ENCODE measurements at places on chromosomes 7 and 10.

DNA sequence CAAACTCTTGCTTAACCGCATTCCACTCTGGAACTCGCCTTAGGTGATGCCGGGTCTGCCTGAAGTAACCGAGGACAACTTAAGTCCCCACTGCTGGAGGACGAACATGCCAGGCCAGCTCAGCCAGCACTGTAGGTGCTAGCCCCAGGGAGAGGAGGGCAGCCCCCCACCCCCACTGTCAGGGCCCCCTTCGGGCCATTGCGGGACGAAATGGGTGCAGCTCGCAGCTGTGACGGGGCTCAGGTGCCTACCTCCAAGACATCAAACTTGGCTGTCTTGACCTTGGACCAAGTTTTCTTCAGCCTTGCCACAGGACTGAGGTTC lies 60.4 kb downstream of the CSGALNACT2 start:
- no peak for DNase-seq

- no peak for DNase-seq
Observed at GRCh38 chr10:17001961-17002749, 127.5 kb downstream of the CUBN start.

DNA sequence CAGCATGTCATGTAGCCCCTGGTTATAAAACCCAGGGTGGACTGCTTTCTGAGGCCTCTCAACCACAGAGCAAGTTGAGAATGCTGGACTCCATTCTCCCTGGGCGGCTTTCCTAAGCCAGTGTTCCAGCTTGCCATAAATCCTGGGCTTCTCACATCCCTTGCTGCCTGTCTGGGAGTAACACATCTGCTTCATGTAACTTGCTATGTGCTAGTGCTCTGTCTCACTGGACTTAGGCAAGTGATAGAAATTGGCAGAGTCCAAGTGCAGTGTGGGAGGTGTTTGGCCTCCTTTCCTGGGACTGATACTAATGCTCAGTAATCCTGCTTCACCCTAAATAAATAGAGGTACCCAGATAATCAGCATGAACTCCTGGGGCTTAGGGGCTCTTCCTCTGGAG lies 277.1 kb upstream of the POM121L12 start:
- DNase-seq = no peak

DNA sequence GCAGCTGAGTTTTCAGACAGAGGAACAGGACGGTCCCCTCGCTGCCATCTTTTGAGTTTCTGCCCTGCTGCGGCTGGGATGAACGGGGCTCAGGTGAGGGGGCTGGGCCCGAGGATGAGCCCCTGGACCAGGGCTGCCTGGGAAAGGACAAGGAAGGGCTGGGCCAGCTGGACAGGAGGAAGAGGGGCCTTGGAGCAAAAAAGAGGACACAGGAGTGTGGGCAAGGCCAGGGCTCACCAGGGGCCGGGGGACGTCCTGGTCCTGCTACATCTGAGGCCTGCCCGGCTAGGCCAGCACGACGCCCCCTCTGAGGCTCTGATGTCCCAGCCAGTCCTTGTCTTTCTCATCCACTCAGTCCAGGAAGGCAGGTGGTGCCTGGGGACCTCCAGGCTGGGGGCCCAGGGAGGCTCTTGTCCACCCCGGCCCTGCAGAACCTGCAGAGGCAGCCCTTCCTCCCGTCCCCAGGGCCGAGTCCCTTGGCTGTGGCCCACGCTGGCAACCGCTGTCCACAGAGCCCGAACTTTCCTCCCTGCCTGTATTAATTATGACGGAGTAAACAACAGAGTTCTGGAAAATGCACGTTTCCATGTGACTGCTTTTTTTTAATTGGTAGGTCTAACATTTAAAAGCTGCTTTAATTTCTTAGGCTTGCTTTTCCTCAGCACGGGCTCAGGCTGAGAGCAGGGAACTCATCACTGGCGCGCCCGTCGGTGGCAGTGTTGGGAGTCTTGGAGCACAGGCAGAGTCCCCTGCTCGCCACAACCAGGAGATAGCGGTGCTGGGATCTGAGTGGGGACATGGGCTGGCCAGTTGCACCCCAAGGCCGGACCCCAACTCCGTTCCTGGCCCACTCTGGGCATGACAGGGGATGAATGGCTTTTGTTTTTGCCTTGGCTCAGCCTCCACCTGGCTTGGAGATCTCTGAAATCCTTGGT lies 187.7 kb downstream of the ELFN1 start:
- no peak for DNase-seq

DNA sequence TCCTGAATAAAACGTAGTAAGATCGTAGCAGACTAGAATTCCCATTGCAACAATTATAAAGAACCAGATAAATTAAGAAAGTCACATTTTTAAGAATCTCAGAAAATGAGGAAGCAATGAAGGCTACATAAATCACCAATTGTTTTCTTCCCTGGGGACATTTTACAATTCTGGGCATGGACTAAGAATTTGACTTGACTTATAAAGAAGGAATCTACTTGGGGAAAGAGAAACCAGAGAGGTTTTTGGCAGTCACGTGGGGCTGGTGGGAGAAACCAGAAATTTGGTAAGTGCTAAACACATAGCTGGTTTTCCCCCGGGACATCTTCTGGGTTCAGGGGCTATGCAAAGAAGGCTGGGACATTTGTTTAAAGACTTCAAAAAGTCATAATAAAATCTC lies 109.8 kb upstream of the IL6 start:
- DNase-seq = no peak

DNA sequence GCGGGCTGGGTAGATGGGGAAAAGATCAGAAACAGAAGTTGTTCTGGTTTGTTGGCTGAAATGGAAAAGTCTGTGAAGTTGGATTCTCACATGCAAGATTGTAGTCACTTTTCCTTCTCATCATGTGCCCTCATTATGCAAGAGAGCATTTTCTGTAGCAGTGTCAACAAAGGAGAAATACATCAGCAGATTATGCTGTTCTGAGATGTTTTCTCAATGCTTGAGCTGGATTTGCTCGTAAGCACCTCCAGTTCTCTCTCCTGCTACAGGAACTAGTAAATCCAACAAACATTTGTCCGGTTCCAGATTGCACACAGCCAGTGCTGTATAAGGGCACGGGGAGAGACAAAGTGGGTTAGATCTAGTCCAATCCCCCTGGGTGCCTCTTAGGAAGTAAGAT lies 90.0 kb downstream of the GATA3 start:
- no peak for DNase-seq

GRCh38 chr10:19977097-19977521 lies 160.9 kb downstream of the PLXDC2 start:
- no peak for DNase-seq

DNA sequence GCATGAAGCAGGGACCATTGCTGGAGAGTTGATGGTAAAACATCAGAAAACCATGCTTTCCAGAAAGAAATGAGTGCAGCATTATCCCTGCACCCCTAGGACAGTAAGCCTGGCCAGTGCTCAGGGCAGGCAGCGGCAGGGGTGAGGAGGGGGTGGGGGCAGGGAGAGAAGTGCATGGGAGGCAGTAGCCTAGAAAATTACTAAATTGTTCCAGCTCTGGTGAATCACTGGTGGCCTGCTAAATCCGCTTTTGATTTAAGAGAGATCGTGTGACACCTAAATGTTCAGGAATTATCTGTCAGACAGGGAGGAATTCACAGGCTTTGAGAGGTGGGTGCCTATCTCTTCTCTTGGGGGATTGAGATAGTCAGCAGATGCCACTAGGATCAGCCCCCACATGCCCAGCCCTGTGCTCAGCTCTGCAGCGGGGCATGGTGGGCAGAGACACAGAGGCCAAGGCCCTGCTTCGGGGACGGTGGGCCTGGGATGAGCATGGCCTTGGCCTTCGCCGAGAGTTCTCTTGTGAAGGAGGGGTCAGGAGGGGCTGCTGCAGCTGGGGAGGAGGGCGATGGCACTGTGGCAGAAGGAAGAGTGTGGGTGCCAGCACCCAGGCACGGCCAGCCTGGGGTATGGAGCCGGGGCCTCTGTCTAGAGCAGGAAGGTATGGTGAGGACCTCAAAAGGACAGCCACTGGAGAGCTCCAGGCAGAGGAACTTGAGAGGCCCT lies 5.0 kb upstream of the AQP1 start:
- no peak for DNase-seq

- no peak for DNase-seq
Observed at GRCh38 chr7:95593343-95593742, 3.0 kb downstream of the PDK4 start.

DNA sequence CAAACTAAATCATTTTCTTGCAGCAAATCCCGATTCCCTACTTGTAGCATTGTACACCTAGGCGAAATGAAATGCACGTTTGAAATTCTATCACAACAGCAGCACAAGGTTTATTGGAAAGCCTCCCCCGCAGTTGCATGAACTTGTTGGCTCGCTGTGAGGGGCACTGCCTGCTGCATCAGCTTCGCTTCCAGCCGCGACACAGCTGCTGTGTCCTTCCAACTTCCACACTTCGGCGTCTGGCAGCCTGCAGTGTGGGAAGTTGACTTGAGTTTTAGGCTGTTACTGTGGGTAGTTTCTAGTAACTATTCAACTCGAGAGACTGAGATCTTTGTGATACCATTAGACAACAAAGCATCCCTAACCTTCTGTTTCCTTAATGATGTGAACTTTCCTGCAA lies 315.8 kb upstream of the TPK1 start:
- no peak for DNase-seq

DNA sequence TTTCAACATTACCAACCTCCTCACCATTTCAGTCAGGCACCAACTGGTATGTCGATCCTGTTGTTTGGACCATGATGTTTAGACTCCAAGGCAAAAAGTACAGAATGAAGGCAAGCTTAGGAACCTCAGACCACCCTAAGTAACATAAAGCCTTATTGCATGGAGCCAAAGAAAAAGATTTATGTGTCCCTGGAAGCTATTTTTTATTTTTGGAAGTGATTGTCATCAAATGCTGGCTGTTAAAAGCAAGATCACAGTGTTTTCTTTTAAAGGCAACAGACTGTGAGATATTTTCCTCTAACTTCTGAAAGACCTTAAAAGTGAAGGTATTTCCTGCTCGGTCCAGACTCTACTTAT lies 8.2 kb downstream of the ASB15 start:
- no peak for DNase-seq

- DNase-seq = no peak
Observed at GRCh38 chr7:110938165-110938564, 152.8 kb upstream of the LRRN3 start.

DNA sequence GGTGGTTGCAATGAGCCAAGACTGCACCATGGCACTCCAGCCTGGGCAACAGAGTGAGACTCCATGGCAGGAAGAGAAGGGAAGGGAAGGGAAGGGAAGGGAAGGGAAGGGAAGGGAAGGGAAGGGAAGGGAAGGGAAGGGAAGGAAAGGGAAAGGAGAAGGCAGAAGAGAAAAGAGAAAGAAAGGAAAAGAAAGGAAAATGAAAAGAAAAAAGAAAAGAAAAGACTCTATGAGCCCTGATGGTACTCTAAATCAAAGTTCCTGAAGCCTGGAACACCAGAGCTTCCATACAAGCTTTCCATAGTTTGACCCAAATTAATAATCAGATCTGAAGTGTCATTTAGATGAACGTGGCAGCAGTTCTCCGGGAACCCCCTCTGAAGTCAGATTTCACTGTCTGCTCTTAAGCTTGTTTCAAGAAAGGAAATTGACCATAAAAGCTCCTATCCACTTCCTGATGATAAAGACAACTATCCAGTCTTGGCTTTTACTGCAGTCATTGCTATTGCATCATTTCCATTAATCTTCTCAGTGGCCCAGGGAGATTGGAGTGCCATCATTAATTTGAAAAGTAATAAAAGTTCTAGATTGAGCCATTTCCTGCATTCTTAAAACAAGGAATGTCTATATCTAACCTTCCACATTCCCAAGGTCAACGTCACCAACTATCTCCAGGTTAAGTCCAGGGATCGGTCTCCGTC lies 44.2 kb upstream of the FRMD4A start:
- no peak for DNase-seq

DNA sequence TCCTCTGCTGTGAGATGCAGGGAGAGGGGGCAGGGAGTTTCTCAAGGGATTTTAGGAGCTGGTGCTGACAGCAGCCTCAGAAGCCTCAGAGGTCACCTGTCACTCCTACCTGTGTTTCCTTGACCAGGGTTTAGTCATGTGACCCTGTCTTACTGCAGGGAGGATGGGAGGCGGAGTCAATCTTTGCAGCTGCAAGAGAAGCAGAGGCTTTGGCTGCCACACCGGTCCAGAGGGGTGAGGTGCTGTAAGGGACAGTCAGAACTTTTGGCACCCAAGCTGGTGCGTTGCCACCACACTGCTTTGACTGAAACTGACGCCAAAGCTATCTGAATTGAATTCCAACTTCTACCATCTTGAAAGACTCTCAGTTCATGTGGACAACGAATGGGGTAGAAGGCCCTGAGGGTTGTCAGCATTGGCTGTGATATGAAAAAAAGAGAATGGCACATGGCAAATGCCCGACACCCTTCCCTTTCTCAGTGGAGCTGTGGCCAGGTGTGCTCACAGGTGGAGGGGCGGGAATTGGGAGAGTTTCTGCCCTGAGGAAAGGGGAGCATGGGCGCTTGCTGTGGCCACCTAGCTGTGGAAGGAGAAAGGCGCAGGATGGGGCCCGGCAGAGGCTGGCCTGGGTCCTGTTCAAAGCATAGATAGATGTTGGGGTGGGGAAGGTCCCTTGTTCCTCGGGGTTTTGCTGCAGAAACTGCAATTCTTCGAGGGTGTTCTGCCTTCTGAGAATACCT lies 69.3 kb downstream of the ARHGAP22 start:
- no peak for DNase-seq

GRCh38 chr7:129786825-129787563 lies 165.8 kb downstream of the UBE2H start:
- DNase-seq = no peak

DNA sequence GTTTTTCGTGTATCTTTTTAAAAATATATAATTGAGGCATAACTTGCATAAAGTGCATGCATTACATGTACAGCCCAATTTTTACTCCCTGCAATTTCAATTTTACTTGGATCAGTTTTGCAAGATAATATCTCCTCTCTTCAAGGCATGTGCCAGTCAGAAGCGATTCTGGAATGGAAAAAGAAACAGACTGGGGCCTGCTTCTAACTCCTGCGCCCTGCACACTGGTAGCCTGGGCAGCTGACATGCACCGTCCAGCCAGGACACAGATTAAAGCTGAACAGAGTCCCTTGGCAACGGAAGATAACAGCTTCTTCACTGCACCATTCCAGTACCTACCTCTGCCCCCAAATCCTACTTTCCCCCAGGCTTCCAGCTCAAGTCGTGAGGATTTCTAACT lies 182.1 kb downstream of the FAM107B start:
- no peak for DNase-seq

- no peak for DNase-seq
Observed at GRCh38 chr7:2612445-2613097, 19.2 kb upstream of the TTYH3 start.

- DNase-seq = no peak
Observed at GRCh38 chr7:53437336-53437735, 401.9 kb downstream of the POM121L12 start.

GRCh38 chr10:15725603-15726002 lies 5.9 kb upstream of the ITGA8 start:
- no peak for DNase-seq

DNA sequence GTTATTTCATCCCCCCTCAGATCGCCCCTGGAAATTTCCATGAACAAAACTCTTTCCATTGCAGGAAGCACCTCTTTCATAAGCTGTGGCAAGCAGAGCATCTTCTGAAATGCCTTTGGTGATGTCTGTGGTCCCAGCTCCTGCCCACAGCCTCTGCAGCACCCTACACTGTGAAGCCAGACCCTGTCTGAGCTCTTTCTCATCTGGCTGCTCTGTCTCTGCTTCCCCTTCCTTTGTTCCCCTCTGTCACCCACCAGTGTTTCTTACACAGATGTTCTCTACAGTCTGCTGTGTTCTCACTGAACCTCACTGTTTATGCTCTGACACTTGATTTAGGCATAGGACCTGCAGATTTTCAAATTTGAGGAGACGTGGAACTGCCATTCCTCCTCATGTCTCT lies 1.9 kb upstream of the TAS2R39 start:
- DNase-seq = no peak
